ENCODE measurements at places on chromosomes 4 and X.

DNA sequence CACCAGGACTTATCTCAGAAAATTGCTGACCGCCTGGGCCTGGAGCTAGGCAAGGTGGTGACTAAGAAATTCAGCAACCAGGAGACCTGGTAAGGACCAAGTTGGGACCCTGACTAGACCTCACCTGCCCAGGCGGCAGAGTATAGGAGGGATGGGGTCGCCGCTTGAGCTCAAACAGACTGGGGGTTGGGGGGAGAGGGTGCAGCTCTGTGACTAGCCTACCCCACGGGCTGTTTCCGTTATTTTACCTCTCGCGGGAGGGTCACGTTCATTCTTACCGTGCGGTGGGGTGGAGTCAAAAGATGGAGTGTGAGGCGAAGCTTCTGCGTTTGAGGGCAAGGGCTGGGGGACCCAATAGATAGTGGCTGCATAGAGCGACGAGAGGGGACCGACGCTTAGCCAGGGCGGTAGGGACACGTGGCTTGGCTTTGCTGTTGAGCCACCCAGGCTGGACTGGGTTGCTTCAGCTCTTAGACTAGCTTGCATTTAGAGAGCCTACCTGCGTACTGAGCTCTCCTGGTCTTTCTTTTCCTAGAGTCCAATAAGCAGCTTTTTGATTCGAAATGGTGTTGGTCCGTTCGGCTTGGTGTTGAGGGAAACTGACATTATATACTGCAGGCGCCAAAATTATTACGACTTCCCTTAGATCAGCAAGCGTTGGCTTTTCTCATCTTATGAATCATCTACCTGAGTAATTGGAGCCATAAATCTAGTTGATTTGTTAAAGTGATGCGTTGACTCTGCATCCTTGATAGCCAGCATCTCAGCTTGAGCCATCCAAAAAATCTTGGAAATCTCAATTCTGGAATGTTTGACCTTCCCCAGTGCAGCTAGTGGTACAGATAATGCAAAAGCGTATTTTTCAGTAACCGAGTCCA, 591 bp downstream of the PRPS1 start:
- DNase-seq = peak; percentile 71

GRCh38 chr4:113183032-113183605, 133.7 kb downstream of the ANK2 start:
- DNase-seq = no peak

GRCh38 chr4:24753519-24753918, 41.9 kb upstream of the SOD3 start:
- no peak for DNase-seq

- peak; percentile 49 for DNase-seq
Measured at GRCh38 chrX:119990556-119991004, 47.0 kb upstream of the NKAP start.

DNA sequence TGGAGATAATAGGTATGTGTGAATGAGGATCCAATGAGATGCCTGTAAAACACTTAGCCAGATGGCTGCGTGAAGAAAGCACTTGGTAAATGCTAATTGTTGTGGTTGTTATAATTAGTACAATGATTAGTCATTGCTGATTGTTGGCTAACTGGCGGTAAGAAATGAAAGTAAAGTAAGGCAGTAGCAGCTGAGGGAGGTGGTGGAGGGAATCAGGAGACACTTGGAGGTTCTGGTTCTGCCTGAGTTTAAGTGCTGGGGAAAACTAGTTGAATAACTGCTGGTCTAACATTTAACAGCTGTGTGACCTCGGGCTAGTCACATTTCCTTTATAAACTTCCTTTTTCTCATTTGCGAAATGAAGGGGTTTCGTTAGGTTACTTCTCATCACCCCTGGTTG, 30.9 kb downstream of the CD38 start:
- no peak for DNase-seq

DNA sequence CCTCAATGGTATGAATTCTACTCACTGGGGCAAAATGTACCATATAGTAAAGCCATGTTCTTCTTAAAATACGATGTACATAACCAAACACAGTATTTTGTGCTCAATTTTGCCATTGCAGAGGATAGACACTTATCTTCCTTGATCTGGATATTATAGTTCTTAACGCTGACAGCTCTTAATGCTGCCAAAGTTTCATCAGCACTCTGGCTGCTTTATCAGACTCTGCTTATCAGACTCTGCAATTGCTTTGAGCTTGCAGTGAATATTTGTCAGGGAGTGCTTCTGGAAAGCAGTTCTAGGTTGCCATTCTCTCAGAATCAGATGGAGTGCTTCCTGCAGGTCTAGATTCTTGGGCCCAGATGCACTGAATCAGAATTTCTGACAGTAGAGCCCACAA, 863.1 kb downstream of the CCSER1 start:
- no peak for DNase-seq

Data from activated CD8-positive, alpha-beta memory T cell treated with anti-CD3 and anti-CD28 coated beads, Interleukin-2, amount 50 U/mL, for 48 hours (primary cell).